ENCODE measurements at places on chromosomes 3 and 15.

GRCh38 chr3:61805510-61806080, 244.2 kb downstream of the PTPRG start:
- peak; percentile 8 for DNase-seq

- DNase-seq, result no peak
Measured at GRCh38 chr3:169804681-169805080, 8.0 kb upstream of the LRRIQ4 start.

- no peak for DNase-seq
Measured at GRCh38 chr15:36884518-36884875, 215.9 kb downstream of the MEIS2 start.

- no peak for DNase-seq
Measured at GRCh38 chr3:186931532-186932280, 1.4 kb downstream of the ST6GAL1 start.

- no peak for DNase-seq
Measured at GRCh38 chr3:153681057-153681456, 440.1 kb upstream of the ARHGEF26 start.

DNA sequence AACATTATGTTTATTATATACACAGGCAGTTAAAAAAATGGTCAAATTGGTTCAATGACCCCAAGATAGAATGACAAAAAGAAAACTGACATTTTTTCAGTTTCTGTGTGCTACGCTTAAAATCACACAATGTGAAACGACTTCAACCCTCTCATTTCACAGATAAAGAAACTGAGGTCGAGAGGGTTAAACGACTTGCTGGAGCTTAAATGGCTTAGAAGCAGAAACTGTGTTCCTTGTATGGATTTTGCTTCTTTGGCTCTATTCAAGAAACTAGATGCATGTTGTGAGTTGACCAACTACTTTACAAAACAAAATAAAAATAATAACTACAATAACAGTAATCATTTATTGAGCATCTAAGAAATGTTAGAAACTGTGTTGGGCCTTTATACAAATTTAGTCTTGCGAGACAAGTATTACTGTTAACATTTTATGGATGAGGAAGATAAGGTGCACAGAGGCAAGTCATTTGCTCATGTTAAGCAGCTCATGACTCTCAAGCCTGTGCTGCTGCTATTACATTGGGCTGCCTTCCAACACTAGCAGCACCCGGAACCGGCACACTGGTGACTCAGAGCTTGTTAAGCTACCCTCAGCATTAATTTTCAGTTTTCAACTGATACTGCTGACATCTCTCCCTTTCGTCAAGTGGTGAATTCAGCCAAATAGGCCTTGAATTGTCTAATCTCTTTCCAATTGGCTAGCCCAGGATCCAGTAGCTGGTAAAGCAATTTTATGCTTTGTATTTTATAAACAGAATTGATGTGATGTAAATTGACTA, 487.6 kb downstream of the NAALADL2 start:
- peak; percentile 44 for DNase-seq
